Glutamatergic neuron (in vitro differentiated cells): ENCODE measurements at places on chromosomes 6 and 20. TPM values are rescaled to one million over a fixed set of nuclear protein-coding genes. Genes with fewer than 3 reads are reported as not detected.

DNA sequence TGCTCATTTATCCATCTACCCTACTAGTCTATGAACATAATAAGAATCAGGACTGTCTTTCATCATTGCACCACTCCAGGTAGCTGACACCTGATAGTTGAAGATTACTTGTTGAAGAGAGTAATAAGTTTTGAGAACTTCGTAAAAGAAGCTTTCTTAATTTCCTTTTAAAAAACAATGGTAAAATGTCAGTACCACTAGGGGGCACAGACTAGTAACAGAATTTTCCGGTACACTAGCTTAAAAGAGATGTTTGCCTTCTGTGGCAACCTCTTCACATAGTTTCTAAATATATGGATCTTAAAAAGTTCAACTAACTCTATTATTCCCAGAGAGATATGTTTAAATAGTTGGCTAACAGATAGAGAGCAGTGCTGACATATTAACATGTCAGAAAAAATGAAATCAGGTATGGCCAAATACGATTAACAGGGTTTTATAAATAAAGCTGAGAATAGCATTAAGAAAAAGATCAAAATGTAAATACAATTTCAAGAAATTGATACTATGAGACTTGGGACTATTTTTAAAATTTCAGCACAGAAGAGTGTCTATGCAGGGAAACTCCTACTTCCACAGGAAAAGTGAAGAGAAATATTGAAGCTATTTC is 5.4 kb upstream of the KCNQ5 start:
- DNase-seq = no peak

DNA sequence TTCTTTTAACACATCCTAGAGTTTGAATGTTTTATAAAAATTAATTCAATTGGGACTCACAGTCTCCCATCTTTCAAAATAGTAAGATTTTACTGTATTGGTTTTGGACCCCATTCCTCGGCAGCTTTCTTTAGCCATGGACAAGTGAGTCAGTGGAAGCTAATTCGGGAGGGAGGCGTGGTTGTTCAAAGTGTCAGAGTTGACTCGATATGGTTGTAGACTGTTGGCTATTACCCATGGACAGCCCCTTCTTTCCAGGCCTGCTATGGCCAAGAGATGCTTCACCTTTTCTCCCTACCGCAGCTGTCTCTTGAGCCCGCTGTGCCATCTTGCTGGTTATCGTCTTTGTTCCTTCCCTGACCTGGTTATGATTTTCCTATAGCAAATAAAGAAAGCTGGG is 243.0 kb downstream of the CD83 start:
- no peak for DNase-seq

GRCh38 chr6:53244958-53245357 is 96.3 kb upstream of the GCM1 start:
- DNase-seq = no peak

DNA sequence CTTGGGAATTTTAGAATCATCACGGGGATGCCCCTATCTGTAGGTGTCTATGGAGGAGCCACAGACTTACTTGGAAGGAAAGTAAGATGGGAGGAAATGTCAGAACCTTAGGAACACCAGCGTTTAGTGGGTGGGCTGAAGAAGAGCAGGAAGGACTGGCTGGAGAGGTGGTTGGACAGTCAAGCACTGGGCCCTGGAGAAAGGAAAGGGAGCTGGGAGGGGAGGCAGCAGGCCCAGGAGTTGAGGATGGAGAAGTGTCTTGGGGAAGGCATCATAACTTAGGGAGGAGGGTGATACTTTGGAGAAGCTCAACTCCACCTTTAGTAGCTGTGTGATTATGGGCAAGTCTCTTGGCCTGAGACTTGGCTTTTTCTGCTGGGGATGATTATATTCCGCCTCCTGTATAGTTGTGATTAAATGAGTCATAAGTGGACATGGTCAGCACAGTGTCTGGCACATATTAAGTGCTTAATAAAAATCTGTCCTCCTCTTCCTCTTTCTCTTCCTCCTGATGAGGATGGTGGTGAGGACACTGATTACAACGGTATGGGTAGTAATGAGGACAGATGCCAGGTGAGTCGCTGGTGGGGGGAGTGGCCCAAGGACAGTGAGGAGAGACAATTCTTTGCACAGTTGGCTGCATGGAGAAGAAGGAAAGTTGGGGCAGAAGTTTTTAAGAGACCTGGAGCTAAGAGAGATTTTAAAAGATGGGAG is 125.7 kb downstream of the TOX2 start:
- no peak for DNase-seq

GRCh38 chr6:94300424-94301144 is 881.2 kb upstream of the EPHA7 start:
- DNase-seq = no peak

- no peak for DNase-seq
Observed at GRCh38 chr6:130769861-130770260, 57.3 kb upstream of the SMLR1 start.

DNA sequence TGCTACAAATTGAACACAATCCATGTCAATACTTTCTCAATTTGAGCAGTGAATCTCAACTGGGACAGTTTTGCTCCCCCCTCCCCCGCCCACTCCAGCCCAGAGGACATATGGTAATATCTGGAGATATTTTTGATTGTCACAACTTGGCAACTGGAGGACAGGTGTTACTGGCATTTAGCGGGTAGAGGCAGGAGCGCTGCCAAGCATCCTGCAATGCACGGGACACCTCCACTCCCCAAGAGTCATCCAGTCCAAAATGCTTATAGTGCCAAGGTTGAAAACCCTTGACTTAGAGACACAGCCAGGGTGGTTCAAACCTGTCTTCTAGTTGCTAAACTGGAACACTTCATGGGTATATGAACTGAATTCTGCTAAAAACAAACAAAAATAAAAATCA is 26.9 kb upstream of the LRRC1 start:
- DNase-seq = no peak

The SAMHD1 gene
- total RNA-seq = 30.8 TPM

- no peak for DNase-seq
Observed at GRCh38 chr6:36358226-36358915, 21.7 kb upstream of the BNIP5 start.

The ZC2HC1B gene
- not detected for total RNA-seq
